ENCODE measurements at places on chromosomes 1 and 21.

- DNase-seq = no peak
Observed at GRCh38 chr1:27563341-27563590, 40.7 kb downstream of the AHDC1 start.

- no peak for DNase-seq
Observed at GRCh38 chr21:31983120-31983519, 110.3 kb downstream of the HUNK start.

- no peak for DNase-seq
Observed at GRCh38 chr1:175665616-175666015, 77.8 kb downstream of the TNR start.

GRCh38 chr1:157969697-157970485 is 23.6 kb upstream of the KIRREL1 start:
- no peak for DNase-seq

DNA sequence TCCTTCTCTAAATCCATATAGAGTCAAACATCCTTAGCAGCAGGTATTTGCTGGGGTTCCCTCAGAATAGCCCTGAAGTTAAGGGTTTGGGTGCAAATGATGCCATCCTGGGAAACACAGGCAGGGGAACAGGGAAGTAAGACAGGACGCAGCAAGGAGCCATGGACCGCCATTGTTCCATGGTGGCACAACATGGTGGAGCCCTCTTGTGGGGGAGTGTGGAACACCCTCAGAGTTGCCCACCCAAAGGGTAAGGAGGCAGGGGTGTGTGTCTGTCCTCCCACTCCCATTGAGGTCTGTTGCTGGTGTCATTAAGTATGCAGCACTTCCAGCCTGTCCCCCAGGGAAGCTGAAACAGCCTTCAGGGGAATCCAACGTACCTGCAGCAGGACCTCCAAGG is 20.4 kb upstream of the RCAN1 start:
- DNase-seq = no peak

- DNase-seq = no peak
Observed at GRCh38 chr1:190436615-190437014, 41.0 kb downstream of the BRINP3 start.

DNA sequence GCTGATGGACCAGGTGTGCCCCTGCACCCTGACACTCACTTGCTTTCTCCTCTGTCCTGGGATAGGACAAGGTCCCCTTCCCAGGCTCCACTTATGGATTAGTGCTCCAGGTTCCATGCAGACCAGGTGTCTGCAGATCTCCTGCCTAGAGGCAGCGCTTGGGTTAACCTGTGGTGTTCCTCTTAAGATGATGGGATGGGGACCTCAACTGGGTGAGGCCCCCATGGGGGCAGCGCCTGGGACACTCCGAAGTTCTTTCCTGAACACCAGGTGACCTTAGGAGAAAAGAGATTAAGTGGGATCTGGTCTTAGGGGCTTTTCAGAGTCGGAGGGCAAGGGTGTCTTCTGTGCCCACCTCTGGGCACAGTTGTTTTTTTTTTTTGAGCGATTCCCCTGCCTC is 21.2 kb downstream of the TNNT2 start:
- DNase-seq = no peak

DNA sequence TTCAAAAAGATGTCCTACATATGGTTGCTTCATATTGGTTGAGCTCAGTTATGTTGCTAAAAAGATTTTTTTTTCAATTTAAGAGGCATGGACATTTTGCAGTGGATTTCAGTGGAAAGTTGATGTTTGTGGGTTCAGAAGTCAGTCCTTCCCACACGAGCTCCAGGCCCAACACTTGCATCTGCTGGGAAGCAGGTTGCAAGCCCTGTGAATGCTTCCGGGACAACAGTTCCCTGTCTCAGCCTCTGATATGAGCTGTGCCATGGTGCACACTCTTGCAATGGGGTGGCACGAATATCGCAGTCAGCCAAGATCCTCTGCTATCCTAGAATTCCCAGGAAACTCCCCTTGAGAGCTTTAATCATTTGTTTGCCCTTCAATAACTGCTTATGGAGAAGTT is 30.3 kb upstream of the ABCG1 start:
- no peak for DNase-seq

DNA sequence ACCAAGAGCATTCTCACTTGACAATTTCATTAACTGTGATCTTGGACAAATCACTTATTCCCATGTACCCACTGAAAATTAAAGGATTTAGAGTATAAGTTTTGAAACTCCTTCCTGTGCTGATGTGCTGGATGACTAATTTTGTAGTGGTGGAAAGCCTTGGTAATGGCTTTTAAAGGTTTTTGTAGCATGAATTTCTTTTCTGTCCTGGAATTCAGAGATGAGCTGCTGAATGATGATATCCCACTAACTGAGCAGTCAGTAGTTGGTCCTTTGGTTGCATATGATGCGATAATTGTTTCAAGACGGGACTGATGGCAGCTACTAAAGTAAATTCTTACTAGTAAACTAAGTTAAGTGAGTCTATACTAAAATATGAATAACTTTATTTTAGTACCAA is 5.2 kb downstream of the RPL5 start:
- no peak for DNase-seq

GRCh38 chr1:234970731-234971476 is 157.7 kb downstream of the TOMM20 start:
- peak; percentile 50 for DNase-seq

DNA sequence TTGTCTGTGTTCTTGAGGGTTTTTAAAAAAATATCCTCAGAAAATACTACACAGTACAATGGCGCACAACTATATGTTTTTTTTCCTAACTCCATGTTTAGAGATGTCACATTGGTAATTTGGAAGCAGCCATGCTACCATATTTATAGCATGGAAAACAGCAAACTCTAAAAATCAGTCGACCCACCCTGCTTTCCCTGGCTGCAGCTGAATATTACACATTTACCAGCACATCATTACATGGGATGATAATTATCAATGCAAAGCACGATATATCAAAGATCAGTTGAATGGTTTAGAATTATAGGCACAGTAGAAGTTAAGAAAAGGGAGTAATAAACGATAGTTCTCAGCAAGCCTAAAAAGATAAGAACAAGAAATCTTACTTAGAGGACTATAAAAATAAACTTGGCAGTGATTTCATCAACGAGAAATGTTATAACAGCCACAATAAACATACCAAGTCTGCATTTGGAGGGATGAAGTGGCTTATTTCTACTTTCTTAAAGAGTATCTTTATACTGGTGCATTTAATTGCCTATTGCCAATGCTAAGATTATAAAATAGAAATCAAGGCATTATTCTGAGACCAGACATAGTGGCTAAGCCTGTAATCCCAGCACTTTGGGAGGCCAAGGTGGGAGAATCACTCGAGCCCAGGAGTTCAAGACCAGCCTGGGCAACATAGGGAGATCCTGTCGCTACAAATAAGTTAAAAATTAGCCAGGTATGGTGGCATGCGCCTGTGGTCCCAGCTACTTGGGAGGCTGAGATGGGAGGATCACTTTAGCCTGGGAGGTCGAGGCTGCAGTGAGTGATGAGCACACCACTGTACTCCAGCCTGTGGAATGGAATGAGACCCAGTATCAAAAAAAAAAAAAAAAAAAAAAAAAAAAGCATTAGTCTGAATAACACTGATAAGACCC is 43.4 kb downstream of the WDR64 start:
- DNase-seq = no peak

- no peak for DNase-seq
Observed at GRCh38 chr21:39381009-39381408, 32.1 kb upstream of the HMGN1 start.

Measured in hippocampal formation (tissue), 2 donors.